Inflammatory macrophage treated with lipopolysaccharide for 4 hours (primary cell): ENCODE measurements at places on chromosomes 1 and 21.

DNA sequence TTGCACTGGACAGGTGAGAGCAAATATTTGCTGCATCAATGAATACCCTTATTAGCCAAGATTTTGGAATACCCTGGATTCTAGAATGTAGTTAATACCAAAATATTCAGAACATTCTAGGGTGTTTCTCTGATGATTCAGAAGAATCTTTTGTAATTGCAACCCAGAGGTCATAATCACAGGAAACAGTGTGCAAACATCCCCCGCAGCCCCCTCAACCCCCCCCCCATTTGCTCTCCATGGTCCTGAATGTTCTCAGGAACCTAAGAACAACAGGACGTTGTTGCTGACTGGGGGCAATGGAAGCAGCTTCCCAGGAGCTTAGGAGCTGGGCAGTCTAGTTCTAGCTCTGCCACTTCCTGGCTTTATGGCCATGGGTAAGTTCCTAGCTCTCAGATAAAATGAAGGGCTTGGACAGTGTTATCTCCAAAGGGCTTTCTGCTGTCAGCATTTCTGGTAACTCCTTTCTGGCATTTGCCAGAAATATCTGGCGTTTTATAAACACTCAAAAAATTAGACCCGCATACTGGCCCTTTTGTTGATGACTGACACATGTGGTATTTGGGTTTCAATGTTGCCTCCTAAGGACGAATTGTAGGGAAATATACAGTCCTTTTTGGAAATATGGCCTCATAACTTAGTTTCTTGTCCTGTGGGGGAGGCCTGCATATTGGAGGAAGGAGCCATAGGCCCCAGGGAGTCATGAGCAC, 178.6 kb downstream of the RRAGC start:
- no peak for DNase-seq

DNA sequence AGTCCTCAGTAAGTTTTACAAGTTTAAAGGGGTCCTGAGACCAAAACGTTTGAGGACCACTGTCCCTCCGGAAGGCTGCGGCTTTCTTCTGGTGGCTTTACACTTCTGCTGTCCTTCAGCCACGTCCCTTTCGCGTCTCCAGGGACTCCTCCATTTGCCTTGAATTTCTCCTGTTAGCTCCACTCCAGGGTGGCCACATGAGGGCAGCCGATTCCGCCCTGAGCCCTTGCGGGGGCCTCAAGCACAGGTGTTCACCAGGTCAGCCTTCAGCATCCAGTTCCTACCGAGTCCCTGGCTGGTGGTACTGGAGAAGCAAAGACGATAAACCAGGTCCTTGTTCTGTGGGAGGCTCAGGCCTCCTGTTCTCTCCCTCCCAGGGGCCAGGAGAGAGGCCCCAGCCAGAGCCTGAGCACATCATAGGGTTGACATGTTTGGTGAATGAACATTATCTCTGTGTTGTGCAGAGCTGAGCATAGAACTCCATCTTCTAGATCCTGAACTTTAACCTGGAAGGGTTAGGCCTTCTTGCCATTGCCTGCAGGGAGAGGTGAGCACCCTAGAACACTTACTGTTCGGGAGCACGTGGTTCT, 27.4 kb upstream of the COQ8A start:
- peak; percentile 2 for DNase-seq

DNA sequence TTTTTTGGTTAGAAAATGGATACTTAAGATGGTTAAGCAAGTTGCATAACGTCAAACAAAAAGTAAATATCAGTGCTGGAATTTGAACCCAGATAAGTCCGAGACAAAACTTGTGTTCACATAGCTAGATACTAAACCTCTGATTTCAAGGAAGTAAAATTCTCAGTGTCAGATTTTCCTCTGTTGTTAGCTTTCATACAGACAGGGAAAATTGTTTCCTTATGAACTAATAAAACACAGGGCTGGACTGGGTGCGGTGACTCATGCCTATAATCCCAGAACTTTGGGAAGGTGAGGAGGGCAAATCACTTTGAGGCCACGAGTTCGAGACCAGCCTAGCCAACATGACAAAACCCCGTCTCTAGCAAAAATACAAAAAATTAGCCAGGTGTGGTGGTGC, 51.3 kb downstream of the PCNX2 start:
- no peak for DNase-seq

DNA sequence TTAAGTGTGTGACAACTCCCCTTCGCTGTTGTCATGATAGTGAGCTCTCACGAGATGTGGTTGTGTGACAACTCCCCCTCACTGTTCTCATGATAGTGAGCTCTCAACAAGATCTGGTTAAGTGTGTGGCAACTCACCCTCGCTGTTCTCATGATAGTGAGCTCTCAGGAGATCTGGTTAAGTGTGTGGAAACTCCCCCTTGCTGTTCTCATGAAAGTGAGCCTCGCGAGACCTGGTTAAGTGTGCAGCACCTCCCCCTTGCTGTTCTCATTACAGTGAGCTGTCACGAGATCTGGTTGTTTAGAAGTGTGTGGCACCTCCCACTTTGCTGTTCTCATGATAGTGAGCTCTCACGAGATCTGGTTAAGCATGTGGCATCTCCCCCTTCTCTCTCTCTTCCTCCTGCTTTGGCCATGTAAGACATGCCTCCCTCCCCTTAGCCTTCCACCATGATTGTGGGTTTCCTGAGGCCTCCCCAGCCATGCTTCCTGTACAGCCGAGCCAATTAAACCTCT, 25.1 kb upstream of the LSS start:
- DNase-seq, result peak; percentile 25

GRCh38 chr1:240100371-240100934, 8.8 kb downstream of the FMN2 start:
- DNase-seq, result no peak

DNA sequence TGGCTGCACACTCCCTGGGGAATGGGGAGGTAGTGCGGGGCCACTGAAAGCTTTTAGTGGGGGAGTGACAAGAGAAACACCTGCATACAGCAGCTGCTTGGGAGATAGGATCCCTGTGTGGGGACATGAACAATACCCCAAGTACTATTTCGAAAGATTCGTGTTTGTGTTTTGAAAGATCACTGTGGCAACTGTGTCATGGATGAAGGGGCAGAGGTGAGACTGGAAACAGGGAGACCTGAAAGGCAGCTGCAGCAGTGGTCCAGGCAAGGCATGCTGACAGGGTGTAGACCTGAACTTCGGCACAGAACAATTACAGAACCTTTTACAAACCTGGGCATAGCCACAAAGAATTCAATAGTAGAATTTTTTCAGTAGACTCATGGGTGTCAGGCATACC, 32.9 kb downstream of the TENT5C start:
- no peak for DNase-seq
